ENCODE measurements at places on chromosomes 2 and 18.

DNA sequence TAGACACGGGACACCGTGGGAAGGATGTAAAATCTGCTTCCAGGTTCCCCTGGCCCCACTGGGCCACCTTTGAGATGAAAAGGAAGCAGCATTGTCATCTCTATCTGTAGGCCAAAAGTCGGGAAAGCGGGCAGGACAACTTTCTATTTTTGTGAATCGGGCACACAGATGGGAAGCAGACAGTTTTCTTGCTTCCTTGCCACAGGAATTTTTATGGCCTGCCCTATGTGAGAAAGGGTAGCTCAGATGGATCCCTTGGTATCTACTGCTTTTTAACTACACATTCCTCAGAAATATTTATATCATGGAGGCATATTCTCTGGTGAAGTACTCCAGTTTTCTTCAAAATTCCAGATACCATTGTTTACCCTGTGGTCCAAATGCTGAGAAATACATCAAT lies 735.5 kb downstream of the CBLN2 start:
- no peak for DNase-seq

DNA sequence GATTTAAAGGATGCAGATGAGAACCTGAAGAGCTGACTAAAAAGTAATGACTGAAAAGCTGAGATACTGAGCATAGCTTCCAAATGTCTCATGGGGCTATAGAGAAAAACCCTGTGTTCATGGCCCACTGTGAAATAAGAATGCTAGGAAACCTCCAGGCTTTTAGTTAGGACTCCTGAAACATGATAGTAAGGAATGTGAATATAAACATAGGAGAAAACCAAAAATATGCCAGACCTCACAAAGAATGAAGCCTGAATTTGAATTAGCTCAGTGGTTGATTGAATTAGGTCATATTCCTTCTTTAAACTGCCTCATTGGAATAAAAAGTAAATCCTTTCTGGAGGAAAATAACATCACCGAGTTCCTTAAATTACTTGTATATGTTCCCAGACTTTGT lies 194.5 kb upstream of the NXPH2 start:
- DNase-seq: no peak

GRCh38 chr2:147057892-147058490 lies 786.8 kb upstream of the ACVR2A start:
- DNase-seq: no peak

- DNase-seq: no peak
Observed at GRCh38 chr2:104425850-104426595, 427.9 kb upstream of the POU3F3 start.

GRCh38 chr2:176747928-176748327 lies 464.7 kb upstream of the HNRNPA3 start:
- no peak for DNase-seq

- no peak for DNase-seq
Observed at GRCh38 chr2:141741652-141742051, 389.2 kb downstream of the LRP1B start.
